ENCODE measurements at places on chromosomes 12 and 14.

DNA sequence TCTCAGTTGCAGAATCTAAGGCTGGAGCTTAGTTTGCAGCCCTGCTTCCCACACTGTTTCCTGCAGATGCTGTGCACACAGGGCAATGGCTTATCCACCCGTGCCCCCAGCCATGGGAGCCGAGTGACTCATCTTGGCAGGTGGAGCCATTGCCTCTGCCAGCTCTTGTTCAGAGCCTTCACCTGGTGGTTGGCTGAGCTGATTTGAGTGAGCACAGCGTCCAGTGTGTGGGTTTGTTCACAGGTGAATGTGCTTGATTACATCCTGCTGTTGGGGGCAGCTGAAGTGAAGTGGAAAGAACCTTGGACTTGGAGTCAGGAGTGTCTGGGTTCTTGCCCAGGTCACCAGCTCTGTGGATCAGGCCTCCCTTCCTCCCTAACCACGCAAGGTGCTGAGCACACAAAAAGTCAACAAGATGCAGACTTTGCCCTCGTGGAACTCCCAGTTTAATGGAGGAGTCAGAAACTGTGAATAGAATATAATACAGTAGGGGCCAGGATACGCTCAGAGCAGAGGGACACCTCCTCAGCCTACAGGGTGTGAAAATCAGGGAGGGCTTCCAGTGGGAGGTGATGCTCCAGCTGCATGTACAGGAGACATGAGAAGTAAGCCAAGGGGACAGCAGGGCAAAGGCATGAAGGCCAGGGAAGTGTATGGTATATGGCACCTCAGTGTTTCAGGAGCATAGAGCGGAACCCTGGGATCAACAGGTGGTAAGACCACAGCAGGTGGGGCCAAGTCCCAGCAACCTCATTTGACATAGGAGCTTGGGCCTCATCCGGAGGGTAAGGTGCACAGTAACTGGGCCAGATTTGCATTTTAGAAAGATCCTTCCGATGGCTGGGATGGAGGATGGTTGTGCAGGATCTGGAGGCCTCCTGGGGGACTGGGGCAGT lies 22.8 kb downstream of the JDP2 start:
- no peak for DNase-seq

- no peak for DNase-seq
Measured at GRCh38 chr14:24351517-24351916, 11.7 kb upstream of the RIPK3 start.

GRCh38 chr14:71891970-71892369 lies 40.3 kb upstream of the RGS6 start:
- no peak for DNase-seq

GRCh38 chr12:99611117-99611516 lies 36.4 kb upstream of the GARIN6 start:
- DNase-seq: no peak

DNA sequence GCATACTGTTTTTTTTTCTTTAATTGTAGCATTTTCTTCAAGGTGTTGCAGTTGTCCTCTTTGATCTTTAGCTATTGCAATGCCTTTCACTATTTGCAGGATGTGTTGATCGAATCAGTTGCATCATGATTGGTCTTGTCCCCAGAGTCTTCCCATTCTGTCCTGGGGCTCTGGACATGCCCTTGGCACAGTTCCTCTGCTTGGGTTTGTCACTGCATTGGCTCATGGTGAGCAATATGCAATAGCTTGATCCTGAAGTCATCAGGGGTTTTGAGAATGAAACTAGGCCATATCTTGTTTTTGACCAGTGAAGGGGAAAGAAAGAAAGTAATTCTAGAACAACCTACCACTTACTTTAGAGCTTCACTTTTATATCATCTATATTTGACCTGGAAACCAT lies 281.5 kb downstream of the TMEM117 start:
- DNase-seq: no peak

DNA sequence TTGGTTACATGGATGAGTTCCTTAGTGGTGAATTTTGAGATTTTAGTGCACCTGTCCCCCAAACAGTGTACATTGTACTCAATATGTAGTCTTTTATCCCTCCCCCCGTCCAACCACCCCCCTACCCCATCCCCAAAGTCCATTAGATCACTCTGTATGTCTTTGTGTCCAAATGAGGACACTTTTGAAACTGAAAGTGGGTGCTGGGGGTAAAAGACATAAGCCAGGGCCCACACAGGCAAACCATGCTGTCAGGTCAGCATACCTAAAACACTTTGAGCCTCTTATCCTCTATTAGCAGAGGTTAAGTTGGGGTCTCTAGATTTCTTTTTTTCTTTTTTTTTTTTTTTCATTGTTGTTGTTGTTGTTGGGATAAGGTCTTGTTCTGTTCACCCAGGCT lies 31.3 kb upstream of the KICS2 start:
- DNase-seq: no peak

DNA sequence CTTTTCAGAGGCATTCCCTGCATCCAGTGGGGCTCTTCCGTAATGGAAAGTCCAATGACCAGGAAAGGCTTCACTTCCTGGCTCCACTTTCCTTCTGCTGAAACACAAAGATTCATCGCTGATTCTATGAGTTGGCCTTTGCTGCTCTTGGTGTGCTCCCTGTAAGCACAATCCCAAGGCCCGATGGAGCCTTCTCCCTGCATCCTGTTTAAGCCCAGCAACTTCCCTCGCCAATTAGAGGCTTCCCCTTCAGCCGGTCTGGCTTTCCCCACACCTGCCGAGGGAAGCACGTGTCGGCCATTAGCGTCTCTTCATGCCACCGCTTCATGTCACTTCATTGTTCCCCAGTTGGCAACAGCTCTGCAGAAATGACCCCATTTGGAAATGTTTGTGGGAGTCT lies 693.9 kb downstream of the MED13L start:
- peak; percentile 34 for DNase-seq

- no peak for DNase-seq
Measured at GRCh38 chr12:40769846-40770245, 77.6 kb downstream of the CNTN1 start.

- peak; percentile 5 for DNase-seq
Measured at GRCh38 chr14:38207736-38208617, at the start of gene SSTR1. Gene SSTR1 (plus strand): TSS chr14:38207904. CDS start chr14:38209390, 1,486 bp downstream.

DNA sequence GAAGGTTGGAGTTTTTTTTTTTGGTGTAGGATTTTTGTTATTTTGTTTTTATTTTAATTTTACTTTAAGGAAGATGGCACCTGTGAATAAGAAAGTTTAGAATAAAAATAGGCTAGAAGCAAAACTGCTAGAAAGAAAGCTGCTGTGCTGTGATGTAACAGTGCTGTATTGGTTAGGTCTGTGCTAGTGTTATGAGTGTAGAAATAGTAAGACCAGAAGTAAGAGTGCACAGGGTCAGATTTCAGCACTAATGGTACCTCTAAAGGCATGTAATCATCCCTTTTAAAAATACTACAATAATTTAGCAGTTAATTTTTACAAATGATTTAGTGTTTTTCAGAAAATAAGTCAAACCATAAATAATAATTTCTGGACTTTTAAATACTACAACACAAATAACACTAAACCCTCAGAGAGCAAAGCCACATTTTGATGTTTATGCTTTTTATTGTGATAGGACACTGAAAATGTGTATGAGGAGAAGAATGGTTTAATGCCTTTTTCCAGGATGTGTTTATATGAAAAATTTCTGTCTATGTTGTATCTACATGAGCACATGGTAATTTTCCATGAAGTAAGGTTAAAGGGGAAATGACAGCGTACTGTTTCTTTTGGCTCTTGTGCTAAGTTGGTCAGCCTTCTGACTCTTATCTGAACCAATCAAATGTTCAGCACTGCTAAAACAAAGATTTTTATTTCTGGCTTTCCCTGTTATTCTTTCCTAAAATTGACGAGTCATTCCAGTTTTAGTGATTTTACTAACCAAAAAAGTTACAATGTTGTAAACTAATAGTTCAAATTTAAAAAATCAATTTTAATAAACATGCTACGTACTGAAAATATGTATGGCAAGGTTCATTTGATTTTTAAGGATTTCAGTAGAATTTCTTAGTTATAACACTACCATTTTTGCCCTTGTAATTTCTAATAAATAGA lies 96.1 kb downstream of the PPHLN1 start:
- peak; percentile 27 for DNase-seq

- DNase-seq: no peak
Measured at GRCh38 chr12:124686370-124687173, 119.2 kb upstream of the NCOR2 start.

GRCh38 chr12:57106021-57106708 lies 5.0 kb downstream of the STAT6 start:
- DNase-seq: no peak

- no peak for DNase-seq
Measured at GRCh38 chr12:79183003-79183402, 318.4 kb downstream of the SYT1 start.

GRCh38 chr12:80068173-80068572 lies 31.2 kb upstream of the OTOGL start:
- no peak for DNase-seq

DNA sequence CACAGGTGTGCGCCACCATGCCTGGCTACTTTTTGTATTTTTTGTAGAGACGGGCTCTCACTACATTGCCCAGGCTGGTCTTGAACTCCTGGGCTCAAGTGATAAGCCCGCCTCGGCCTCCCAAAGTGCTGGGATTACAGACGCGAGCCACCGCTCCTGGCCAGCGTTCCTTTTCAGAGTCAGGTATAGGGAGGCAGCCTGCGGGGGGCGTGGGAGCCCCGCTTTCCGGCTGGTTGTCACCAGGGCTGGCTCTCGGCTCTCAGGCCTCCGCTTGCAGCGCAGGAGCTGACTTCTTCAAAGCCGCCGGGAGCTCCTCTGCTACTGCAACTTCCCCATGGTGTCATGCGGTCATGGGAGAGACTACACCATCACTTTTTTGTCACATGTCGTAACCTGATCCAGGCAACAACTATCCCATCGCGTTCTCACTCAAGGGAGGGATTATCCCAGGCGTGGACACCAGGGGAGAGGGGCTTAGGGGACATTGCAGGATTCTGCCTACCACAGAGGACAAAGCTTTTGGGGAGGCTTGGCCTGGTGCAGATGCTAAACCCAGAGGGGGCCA lies 129.4 kb downstream of the SCARB1 start:
- DNase-seq: no peak

DNA sequence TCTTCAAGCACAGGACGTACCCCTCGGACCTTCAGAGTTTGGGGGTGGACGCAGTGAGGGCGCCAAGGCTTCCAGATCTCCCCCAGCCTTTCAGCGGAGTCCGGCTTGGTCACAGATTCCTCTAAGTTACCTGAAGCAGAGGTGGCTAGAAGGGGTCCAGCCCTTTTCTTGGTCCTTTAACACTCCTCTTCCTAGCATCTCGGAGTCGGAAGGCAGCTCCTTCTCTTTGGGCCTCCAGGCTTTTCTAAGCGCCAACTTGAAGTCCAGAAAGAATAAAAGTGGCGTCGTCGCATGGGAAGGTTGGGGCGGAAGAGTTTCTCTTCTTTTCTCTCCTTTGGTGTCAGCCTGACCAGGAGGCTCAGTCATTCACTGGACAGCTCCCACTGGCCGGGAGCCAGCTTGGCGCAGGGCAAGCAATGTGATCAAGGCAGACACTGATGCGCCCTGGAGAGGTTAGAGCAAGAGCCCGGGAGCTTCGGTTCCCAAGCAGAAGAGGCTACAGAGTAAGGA lies 9.6 kb downstream of the OR6S1 start:
- DNase-seq: no peak

DNA sequence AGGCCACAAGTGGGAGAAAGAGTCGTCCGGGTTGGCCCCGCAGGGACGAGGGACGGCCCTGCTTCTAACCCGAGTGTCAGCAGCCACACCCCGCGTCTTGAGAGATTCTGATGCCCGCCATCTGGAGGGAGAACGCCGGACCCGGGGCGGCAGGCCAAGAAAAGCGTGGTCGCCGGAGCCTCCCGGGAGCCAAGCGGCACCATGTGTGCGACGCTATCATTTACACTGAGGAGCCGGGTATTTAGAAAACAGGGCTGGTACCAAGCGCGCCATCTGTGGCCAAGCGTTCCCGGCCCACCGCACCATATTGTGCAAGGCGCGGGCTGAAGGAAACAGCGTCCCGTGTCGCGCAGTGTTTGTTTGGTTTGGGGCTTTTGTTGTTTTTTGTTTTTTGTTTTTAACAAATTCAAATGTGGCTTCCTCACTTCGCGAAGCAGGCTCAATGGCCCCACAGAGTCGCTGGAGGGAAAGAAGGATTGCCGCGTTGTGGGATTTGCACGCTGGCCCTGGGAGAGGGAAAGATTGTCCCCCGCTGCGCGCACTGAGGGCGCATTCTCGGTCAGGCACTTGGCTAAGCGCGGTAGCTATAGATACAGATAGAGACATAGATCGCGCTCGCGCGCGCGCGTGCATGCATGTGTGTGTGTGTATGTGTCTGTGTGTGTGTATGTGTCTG lies 153.8 kb downstream of the BCL11B start:
- DNase-seq: no peak

DNA sequence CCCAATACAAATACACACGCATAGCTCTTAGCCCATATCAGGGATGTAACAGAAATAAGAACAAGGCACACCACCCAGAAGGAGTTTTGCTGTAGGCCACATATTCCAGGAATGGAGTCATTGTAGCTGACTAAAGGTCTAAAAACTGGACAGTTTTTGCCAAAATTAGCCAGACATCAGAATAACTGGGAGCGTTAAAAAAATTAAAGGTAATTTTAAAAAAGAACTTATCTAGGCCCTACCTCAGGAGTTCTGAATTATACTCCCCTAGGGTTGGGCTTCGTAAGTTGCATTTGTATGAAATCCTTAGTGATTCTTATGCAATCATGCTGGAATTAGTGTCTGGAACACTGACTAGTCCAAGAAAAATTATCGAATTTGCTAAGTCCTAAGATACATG lies 987.7 kb downstream of the GALC start:
- no peak for DNase-seq

- no peak for DNase-seq
Measured at GRCh38 chr14:33561488-33562175, 389.2 kb downstream of the EGLN3 start.

DNA sequence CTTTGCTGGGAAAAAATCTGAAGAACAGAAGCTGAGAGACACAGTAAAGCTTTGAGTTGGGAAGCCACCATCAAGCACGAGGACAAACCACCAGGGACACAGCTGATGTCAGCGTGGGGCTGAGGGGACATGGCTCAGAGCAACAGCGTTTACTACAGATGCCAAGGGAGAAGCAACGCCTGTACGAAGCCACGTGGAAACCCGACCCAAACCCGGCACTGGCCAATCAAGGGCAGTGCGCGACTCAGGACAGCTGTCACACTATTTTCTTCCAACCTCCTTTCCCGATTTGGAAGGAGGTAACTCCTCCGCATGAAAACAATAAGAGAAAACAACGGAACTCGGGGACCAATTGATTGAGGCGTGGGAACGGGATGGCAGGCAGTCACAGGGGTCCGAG lies 20.2 kb upstream of the CHGA start:
- no peak for DNase-seq

- peak; percentile 71 for DNase-seq
Measured at GRCh38 chr12:48936379-48936979, 11.2 kb upstream of the FKBP11 start.
